ENCODE measurements at places on chromosomes 11 and 22.

GRCh38 chr22:48907591-48907990, 920.1 kb downstream of the BRD1 start:
- no peak for DNase-seq

DNA sequence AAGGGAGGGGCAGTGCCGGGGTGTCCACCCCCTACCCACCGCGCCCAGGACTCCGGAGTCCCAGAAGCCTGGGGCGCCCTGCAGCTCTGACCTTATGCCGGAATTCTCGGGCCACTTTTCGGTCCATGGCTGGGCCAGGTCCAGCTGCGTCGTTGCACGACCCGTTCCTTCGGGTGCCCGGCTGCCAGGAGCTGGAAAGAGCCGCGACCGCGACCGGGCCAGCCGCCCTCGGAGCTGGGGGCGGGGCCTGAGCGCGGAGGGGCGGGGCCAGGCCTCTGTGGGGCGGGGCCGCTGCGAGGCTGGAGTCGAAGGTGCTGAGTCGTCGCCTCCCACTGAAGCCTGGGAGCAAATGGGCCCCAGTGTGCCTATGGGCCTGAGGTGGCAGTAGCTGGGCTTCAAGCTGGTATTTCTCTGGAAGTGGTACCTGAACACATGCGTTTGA, at the start of gene USH1C:
Gene USH1C, minus strand, starts transcription at position 236 of the 442 bp plus-strand sequence. Its CDS starts 109 bp downstream, at position 127.
- no peak for DNase-seq

DNA sequence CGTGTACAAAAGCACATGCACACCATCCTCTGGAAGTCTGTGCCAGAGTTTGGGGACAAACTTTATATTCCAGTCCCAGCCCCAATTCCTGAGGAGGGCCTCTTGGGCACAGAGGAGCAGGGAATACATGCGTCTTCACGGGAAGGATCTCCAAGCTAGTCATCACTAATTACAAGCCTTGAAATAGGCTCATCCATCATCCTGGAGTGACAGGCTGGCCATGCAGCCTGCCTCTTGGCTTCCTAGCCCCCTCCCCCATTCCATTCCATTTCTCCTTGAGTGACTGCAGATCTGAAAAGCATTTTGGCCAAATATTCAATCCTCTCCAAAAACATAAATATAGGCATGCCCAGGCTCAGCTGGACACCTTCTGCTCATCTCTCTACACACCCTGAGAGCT, 24.8 kb downstream of the SERPING1 start:
- DNase-seq, result no peak

- DNase-seq, result no peak
Observed at GRCh38 chr22:49051491-49052022, 776.1 kb downstream of the BRD1 start.

GRCh38 chr11:76033699-76034098, 172.6 kb downstream of the WNT11 start:
- DNase-seq, result no peak
